ENCODE measurements at places on chromosomes 7 and 10.

DNA sequence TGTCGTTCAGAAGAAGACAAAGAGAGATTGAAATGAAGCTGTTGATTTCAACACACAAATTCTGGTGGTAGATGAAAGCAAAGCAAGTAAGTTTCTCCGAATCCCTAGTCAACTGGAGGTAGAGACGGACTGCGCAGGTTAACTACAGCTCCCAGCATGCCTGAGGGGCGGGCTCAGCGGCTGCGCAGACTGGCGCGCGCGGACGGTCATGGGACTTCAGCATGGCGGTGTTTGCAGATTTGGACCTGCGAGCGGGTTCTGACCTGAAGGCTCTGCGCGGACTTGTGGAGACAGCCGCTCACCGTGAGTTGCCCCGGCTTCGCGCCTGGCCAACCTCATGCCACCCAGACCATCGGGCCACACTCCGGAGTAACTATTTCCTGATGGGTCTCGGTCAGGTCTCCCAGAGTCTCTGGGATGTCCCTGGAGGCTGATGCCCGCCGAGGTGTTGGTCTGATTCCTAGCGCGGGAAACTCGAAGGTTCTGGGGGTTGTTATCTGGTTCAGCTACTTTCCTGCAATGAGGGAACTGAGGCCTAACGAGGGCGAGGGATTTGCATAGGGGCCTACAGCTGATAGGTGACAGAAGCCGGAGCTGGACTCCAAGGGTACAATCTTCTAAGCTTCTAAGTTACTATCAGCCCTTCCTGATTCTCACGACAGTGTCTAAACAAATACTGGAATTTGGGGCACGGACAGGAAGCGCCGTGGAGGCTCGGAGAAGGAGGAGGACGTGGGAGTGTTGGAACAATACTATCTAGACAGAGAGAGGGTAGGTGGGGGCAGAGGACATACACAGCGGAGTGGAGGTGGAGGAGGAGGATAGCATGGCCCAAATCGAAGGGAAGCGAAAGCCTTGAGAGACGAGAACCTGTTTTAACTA lies at the start of gene RPP30:
TSS of gene RPP30 (plus strand) at position 209 of the 882 bp plus-strand sequence. CDS start at position 222, 13 bp downstream.
- peak; percentile 83 for DNase-seq

GRCh38 chr7:11221984-11222383 lies 248.3 kb downstream of the PHF14 start:
- DNase-seq = no peak

- DNase-seq = no peak
Observed at GRCh38 chr10:66654861-66655260, 271.0 kb upstream of the LRRTM3 start.

DNA sequence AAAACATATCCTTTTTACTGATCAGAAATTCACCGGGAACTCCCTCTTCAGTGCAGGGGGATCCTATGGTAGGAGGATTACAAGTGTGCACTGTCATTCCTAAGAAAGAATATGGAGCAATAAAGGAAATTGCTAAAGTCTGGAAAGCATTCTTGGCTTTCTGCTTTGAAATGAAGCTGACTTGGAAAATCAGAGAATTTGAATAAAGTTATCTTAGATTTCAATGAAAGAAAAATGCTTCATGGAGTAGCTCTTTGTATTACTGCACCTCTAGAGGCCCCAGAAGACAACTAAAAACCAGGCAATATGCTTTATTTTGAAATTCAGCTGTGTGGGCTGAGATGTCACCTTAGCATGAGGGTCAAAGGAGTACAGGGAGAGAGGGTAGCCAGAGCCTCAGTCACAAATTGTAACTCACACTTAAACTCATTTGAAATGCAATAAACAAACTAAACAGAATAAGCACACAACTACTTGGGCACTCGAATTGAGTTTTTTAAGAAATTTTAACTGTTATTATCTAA lies 102.5 kb downstream of the IMMP2L start:
- no peak for DNase-seq

DNA sequence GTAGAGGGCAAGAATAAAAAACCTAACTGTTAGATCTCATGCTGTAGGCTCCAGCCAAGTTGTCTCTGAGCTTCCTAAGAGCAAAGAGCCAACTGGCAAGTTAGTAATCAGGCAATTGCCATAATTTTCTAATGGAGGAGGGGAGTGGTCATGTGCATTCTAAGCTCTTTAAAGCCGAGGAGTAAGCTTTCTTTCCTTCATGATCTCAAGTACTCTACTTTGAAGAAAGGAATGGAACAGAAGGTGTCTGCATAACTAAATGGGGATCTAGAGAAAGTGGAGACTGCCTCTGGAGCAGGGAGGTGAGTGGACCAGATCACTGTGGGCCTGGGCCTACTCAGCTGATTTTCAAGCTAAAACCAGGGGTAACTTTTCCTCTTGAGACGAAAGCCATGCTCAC lies 37.7 kb upstream of the TOMM7 start:
- no peak for DNase-seq

Data from activated naive CD8-positive, alpha-beta T cell treated with anti-CD3 and anti-CD28 coated beads, Interleukin-2, amount 10 ng/mL, durations not matched to agents 7 days and 5 days (primary cell).